ENCODE measurements at places on chromosomes 5 and 9. TPM values are rescaled to one million over a fixed set of nuclear protein-coding genes. Genes with fewer than 3 reads are reported as not detected.

DNA sequence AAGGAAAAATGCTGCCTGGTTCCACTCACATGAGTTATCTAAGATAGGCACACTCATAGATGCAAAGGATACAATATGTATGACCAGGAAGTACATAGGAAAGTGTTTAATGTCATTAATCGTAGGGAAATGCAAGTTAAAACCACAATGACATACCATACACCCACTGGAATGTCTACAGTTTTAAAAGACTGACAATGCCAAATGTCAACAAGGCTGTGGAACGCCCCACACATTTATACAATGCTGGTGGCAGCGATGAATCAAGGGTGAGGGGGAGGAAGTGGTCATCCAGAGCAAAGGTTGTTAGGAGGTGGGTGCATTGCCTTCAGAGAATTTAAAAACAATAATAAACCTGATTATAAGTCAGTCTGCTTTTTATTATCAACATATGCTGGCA lies 437.8 kb downstream of the ARHGEF28 start:
- DNase-seq = no peak

DNA sequence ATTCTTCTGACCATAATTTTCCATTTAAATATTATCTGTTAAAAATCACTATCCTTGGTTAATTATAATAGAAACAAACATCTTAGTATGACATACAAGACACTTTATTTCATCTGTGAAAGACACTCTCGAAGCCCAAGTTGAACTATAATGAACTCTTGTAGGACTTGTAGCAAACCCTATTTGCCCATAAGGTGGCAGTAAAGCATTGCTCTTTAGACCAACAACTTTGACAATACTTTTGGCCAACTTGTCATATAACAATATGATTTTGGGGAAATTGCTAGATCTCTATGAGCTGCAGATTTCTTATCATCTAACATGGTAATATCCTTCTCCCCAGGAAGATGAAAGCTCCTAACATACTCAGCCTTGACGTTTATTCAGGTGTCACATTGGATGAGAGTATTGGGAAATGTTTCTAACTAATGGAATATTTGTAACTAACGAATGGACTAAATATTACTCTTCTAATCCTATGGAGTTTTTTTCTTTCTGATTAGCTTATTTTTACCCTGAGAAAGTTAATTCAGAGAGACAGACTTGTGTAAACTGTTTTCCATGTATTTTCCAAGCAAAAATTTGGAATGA lies 11.0 kb downstream of the SPINK14 start:
- peak; percentile 12 for DNase-seq

GRCh38 chr9:129336601-129337331 lies 158.7 kb upstream of the IER5L start:
- DNase-seq = no peak

GRCh38 chr9:89177944-89178829 lies at the start of gene SHC3:
TSS of gene SHC3 (minus strand) at chr9:89178818. CDS start at chr9:89178460, 358 bp downstream.
- DNase-seq = peak; percentile 70

DNA sequence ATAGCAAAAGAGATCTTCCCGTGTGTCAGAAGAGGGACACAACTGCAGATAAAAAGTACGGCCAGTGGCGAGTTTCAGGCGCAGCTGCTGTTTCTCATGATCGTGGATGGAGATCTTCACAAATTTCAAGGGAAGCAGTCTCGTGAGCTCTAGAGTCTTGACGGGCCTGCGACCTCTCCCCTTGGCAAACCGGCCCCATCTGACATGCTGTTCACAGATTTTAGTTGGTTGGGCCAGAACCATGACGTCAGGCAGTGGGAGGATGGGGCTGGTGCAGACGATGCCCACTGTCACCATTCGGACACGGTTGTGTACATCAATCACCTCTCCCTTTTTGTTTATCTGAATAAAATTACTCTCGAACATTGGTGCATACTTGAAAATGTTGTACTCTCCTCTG lies 396 bp downstream of the GARIN3 start:
- no peak for DNase-seq

- no peak for DNase-seq
These were observed 485.9 kb upstream of the KLF4 start for GRCh38 chr9:107975426-107976010.

GRCh38 chr9:135050072-135050990 lies 37.1 kb upstream of the OLFM1 start:
- DNase-seq = no peak

Gene NTNG2
- polyA plus RNA-seq = 6.1 TPM

Gene WNT8A
- not detected for polyA plus RNA-seq

Gene GPR151
- polyA plus RNA-seq = not detected

Gene PALM2AKAP2
- polyA plus RNA-seq = 3.6 TPM

Gene INSYN2B
- polyA plus RNA-seq = 9.2 TPM

- DNase-seq = no peak
These were observed 264.4 kb upstream of the GAS1 start for GRCh38 chr9:87211669-87212068.

Gene FGFR4
- 4.4 TPM for polyA plus RNA-seq

GRCh38 chr9:114921171-114921570 lies 9.2 kb downstream of the TNFSF8 start:
- no peak for DNase-seq

Gene MYMK
- not detected for polyA plus RNA-seq

DNA sequence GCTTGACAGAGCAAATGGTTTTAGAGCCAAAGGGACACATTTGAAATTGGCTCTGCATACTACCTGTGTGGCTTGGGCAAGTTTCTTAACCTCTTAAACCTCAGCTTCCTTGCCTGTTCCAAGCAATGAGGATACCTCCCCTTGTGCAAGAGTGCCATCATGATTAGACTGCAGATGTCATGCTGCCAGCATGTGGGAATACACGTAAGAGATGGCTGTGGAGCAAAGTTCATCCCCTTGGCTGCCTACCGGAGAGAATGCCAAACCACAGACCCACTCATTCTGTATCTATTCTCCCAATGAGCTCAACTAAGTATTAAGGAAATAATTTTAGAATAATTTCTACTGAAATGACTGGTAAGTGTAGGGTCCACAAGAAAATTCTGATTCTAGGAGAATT lies 101.3 kb downstream of the WDR41 start:
- no peak for DNase-seq

Gene CTXN3
- polyA plus RNA-seq = not detected

Gene BHMT2
- not detected for polyA plus RNA-seq

DNA sequence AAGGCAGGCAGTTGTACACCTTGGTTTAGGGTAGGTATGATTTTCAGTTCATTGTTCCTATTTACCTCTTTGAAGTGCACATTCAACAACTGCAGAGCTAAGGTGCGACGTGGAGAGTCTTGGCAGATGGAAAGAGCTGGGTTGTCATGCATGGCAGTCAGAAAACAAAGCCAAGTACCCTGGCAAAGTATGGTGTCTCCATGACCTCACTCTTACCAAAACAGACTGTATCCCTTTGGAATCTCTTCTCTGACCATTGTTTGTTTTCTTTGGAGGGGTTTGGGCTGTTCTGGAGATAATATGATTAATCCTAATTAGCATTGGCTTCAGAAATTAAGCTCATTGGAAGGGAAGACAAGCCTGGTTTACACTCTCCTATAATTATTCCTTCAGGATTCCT lies 665.7 kb downstream of the DNAH5 start:
- DNase-seq = no peak

Gene TAL2
- polyA plus RNA-seq = 0.47 TPM

DNA sequence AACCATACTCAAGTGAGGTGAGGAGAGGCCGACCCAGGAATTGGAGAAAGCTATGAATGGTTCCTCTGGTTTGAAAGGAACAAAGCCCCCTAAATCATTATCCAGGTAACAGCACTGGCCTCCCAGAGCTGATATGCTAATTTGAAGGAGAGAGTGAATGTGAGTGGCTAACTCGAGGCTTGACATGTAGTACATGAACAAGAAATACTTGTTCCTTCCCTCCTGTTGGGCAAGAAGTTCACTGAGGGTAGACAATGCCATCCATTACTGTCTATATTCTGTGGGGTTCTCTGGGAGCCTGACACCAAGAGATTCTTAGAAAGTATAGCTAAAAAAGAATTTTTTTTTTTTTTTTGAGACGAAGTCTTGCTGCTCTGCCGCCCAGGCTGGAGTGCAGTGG lies 32.5 kb upstream of the ZNF354A start:
- no peak for DNase-seq

GRCh38 chr5:5978501-5979376 lies 399.6 kb downstream of the MED10 start:
- DNase-seq = no peak

DNA sequence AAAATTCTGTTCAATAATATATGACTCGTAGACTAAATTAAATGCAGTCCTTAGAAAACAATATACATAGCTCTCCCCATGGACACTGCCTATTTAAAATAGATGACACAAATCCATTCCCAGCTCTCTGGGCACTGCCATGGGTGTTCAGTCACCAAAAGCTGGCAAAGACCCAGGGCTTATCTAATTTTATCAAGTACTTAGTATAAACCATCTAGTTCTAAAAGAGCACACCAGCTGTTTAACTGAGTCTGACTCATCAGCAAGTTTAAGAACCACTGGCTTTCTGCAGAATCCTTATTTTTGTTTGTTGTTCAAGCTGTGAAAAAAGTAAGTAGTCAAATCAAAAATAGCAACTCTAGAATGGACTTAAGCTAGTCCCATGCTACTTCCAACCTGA lies 107.6 kb downstream of the PLPP1 start:
- peak; percentile 22 for DNase-seq

DNA sequence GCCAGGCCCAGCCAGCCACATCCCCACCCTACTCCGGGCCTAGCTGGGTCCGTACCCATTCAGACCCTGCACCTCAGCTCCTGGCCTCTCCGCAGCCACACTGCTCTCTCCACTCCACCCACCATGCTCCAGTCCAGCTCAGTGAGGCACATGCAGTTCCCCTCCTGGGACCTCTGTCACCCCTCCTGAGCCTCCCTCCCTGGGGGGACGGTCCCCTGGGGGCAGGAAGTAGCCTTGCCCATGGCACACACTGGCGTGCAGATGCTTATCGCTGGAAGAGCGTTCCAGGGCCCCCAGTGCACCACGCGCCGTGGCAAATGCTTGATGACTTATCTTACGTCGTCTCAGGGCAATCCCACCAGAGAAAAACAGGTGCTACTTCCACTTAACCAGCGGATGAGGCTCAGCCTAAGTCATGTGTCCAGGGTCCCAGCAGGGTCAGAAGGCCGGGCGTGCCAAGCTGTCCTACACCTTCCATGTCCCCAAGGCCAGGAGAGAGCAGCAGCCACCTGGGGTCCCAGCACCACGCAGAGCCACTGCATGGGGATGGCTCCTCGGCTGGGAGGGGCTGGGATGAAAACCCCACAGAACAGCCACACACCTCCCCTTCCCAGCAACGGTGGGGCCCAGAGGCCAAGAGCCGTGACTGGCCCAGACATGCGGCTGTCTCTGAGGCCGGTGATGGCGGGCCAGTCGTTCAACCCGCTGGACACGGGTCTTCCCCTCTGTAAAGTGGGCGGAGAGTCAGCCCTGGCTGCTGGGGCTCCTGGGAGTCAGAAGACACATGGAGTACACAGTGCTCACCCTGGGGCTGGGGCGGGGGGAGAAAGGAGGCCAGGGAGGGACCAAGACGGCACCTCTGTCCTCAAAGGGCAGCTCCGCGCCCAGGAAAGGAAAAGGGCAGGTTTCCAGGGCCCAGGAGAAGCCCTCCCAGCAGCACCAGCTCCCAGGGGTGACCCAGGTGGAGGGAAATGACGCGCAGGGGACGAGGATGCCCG lies 2.6 kb upstream of the CCDC187 start:
- peak; percentile 59 for DNase-seq

DNA sequence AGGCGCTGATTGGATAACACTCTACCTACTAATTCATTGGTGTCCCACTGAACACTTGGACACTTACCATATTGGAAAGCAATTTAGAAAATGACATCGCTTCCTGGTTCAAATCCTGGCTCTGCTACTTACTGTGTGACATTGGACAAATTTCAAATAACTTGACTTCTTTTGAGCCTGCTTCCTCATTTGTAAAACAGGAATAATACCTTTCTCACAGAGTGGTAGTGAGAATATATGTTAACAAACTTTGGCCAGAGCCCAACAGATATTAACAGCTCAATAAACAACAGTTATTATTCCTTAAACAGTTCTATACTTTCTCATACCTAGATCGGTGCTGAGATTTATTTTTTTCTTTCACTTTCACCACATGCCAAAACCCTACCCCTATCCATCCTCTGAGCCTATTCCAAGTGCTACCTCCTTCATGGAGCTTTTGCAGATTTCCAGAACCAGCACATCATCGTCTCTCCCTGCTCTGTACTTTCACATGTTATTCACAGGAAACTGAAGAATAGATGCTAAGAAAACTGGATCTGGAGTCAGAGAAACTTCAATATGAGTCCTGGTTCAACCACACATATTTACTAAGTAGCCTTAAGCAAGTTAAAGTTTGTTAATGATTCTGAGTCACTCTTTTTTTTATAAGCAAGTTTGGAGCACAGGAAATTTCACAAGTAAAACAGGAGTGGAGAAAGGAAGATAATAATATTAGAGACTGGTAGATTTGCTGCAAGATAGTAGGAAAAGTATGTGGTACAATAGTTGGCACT lies 92.3 kb downstream of the STRBP start:
- DNase-seq = no peak

GRCh38 chr5:35030426-35031100 lies 17.2 kb downstream of the AGXT2 start:
- DNase-seq = no peak

DNA sequence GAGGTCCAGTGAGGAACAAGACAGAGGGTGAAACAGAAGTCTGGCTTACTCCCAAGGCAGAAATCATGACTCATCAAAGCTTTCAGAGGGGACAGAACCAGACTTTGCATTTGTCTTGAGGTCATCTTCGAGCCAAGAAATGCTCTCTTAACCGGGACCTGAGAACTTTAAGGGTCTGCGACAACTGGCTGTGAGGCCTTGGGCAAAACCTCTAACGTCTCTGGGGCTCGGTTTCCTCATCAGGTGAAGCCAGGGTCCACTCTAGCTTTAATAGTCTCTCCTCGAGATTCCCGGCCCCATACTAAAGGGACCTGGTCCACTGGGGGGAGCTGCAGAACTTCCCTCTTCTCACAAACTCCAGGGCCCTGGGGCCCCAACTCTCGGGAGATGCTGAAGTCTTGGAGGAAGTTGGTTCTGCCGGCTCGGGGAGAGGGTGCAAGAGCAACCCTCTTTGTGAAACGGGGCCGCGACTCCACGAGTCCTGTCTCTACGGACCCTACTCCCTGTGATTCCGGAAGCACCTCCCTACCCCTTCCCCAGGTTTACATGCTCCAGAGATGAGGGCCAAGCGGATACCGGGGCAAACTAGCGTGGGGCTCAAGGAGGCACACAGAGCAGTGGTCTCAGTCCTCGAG lies 2.6 kb downstream of the GLIS3 start:
- DNase-seq = peak; percentile 54

Gene ADCY2
- not detected for polyA plus RNA-seq

GRCh38 chr9:104121022-104121421 lies 26.9 kb downstream of the SMC2 start:
- DNase-seq = no peak
